Activated gamma-delta T cell treated with Interleukin-2 at 50 U/mL for 16 hours (primary cell): ENCODE measurements at places on chromosomes 1 and 21.

DNA sequence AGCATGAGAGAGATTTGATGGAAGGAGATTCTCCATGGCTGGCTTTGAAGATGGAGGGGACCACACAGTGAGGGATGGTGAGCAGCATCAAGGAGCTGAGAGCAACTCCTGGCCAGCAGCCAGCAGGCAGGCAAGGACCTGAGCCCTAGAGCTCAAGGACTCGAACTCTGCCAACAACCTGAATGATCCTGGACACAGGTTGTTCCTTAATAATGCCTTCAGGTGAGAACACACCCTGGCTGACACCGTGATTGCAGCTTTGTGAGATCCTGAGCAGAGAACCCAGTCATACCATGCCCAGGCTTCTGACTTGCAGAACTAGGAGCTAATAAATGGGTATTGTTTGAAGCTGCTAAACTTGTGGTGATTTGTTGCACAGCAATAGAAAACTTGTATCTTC lies 183.1 kb downstream of the LMX1A start:
- no peak for DNase-seq

DNA sequence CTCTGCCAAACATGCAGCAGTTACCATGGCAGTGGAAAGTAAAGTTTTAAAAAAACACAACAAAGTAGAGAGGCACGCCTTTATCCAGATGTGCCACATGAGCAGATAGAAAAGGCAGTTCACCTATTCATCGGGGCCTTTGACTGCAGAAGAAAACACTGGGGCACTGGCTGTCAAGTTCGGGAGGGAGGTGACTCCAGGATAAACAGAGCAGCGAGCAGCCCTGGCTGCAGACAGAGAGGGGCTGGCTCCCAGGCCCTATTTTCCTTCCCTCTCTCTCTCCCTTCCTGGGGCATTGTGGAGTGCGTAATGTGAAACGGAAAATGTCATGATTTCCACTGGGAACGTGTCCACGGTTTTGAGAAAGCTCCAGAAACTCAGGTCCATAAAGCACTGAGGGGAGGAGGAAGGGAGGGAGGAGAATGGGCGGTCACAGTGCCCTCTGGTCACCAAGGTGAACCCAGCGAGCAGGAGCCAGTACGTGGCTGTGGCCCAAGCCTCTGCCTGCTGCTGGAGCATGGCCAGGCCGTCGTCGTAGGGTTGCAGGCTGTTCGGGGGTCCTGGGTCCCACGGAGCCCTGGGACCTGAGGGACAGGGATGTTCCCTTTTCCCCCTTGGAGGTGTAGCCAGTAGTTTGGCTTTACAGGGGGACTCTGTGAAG lies 114.7 kb upstream of the IRF2BP2 start:
- DNase-seq: no peak

- no peak for DNase-seq
These were observed 57.3 kb downstream of the MACF1 start for GRCh38 chr1:39261712-39262221.

DNA sequence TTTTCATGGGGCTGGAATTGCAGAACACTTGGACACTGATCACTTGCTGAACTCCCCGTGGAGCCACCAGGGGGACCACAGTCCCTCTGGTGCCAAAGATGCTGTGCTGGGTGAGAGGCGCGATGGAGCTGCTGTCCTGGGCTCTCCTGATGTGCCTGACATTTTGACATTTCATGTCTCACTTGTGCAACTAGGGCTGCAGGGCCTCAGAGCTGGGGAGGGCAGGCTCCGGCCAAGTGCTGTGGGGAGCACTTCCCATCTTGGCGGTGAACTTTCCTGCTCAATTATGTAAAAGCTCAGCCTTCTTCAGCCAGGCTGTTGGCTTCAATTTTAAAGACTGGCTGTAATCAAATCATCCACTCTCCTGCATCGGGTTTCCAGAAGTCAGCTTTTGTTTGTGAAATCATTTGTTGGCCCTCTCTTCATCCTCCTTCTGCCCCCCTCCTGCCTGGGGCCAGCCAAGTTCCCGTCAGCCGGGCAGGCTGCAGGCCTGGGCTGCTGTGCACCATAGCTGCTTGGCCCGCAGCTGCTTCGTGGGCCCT lies 36.8 kb downstream of the KCNAB2 start:
- DNase-seq: no peak

DNA sequence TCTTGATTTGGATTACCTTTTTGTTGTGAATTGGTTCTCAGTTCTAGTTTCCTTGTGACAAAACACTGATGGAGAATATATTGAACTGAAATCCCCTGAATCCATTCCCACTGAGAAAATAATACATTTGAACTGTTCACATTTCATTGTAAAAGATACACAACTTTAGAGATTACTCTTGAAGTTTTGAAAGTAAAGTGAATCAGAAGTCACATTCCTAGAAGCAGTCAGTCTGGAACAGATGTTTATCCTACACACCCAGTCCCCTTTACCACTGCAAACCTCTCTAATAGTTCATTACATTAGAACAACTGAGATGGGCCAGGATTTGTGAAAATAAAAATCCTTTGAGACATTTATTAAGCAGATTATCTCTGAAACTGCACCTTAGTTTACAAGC lies 3.4 kb downstream of the RERE start:
- no peak for DNase-seq

- no peak for DNase-seq
These were observed 1157.4 kb downstream of the KCNT2 start for GRCh38 chr1:195450794-195451193.

DNA sequence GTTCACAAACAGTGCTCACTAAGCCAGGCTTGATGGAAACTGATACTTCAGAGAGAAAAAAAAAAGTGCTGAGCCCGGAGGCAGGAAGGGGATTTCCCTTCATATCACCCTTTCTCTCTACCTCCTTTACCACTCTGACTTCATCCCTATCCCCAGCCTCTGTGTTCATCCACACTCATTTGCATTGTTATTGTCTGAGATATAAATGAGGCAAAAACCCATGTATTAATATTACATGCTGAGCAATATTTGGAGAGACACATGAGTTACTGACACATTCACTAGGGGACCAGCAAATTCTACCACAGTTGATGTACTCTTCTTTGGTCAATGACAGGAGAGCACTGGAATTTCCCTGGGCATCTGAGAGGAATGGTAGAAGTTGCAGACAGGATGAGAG lies 175.8 kb downstream of the TNFSF18 start:
- no peak for DNase-seq

- no peak for DNase-seq
These were observed 78.0 kb downstream of the CD247 start for GRCh38 chr1:167440345-167440744.

GRCh38 chr1:9538669-9539164 lies 548 bp upstream of the SLC25A33 start:
- no peak for DNase-seq

- no peak for DNase-seq
These were observed 5.7 kb upstream of the GNL2 start for GRCh38 chr1:37601441-37601840.

GRCh38 chr1:205438213-205439158 lies 16.6 kb upstream of the LEMD1 start:
- no peak for DNase-seq

GRCh38 chr1:232369451-232370296 lies 260.3 kb downstream of the SIPA1L2 start:
- no peak for DNase-seq

DNA sequence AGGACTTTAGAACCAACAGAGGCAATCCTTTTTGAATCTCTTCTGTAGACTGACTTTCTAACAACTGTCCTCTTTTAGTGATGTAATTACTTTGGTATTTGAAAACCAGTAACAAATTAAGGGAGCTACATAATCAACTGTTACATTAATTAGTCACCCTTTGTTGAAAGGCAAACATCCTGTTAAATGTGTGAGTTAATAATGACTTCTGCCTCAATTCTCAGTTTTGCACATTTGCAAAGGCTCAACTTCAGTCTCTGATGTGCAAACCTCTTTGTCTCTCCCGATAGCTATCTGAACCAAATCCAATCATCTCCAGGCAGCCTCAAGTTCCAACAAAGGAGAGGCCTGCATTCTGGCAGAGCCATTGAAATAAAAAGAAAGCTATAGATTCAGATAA lies 135.4 kb upstream of the C8B start:
- no peak for DNase-seq

DNA sequence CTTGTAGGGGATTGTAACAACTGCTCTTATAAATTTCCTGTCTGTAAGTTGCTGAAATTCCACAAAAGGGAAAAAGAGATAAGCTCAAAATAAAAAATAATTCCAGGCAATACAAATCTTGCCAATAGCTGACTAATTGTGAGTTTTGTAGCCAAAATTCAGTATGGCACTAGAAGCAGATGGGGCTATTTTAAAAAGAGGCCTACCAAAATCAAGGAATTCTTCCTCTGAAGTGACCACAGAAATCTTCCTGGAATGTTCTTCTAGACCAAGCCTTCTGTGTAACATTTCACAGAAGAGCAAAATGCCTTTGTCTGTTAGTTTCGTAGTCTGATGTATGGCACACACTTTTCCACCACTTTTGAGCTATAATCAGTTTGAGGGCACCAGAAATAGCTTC lies 127.6 kb downstream of the CYYR1 start:
- DNase-seq: no peak

DNA sequence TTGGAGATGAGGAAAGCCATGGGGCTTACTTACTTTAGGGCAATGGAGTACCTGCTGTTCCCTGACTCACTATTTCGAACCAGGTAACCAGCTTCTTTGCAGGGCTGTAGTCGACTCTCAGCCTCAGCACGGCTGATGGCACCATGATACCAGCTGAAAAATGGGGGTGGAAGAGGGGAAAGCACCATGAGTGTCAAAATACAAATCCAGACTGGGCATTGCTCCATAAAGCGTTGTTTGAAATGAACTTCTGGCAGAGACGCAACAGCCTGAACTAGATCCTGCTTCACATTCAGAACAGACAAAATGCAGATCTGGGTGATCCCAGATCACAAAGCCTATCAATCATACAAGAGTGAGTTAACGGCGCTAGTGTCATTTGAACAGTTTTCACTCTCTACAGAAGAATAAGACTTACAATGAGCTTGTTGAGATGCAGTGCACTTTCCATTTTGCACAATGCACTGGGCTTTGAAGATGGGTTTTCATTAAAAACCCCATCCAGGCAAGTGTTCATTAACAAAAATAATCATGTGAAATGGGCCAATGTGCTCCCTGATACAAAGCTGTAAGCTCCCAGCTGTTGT lies 16.0 kb upstream of the TDRD10 start:
- no peak for DNase-seq

DNA sequence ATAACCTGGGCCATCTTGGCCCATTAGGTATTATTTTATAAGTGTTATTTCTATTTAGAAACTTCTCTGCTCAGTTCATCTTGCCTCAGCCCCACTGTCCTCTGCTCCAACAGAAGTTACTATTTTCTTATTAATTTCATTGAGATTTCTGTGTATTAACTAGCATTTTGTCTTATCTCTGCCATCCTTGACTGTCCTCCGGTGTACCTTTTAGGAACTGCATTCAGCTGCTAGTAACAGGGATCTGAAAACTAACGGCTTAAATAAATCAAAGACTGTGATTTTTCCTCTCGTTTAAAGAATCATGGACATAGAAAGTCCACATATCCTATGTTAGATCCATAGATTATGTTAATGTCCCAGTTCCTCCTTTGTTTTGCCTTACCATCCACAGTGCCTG lies 382.5 kb downstream of the MATN1 start:
- DNase-seq: no peak

GRCh38 chr1:27650539-27651175 lies 15.7 kb upstream of the FGR start:
- no peak for DNase-seq

DNA sequence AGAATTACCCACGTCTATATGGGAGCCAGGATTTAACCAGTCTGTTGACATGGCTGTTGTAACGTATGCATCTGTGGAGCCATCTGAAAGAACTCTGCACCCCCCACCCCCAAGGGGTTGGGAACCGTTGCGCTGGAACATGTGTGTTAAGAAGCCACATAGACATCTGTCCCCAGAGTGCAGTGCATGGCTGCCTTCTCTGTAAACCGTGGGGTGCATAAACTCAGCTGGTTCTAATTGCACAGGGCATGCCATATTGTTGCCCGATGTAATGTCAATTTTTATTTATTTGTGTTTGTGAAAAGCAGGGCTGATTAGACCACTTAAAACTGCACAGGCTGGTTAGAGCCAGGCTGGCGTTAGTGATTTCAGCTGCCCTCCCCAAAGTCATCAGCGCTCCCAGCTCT lies 70.1 kb upstream of the ROR1 start:
- no peak for DNase-seq

DNA sequence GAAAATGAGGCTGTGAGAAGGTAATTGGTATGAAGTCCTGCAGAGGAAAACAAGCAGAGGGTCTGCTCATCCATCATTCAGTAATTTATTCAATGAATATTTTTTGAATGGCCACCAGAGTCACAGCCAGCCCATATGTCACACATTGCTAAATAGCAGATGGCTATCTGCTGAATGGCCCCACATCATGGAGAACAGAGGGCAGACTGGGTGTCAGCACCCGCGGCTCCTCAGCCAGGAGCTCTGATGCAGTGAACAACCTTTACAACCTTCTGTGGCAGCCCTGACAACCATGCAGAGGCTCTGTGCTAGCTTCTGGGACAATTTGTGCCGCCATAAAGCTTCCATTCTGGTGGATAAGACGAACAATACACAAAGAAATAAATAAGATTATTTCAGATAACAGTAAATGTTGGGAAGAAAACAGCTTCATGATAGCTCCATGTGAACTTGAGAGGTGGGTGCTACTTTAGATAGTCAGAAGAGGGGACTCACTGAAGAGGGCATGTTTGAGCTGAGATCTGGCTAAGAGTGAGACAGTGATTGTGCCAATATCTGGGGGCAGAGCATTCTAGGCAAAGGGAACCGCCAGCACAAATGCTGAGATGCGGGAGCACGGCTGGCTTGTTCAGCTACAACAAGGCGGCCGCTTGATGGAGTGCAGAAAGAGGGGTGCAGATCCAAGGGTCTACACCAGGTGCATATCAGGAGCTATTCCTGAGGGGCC lies 2.8 kb upstream of the C1orf210 start:
- no peak for DNase-seq

- no peak for DNase-seq
These were observed 123.5 kb upstream of the HOOK1 start for GRCh38 chr1:59691261-59691660.
